ENCODE measurements at places on chromosomes 1 and 21. TPM values are rescaled to one million over a fixed set of nuclear protein-coding genes. Genes with fewer than 3 reads are reported as not detected.

GRCh38 chr1:31745096-31745945 lies 18.8 kb downstream of the ADGRB2 start:
- peak; percentile 77 for DNase-seq

DNA sequence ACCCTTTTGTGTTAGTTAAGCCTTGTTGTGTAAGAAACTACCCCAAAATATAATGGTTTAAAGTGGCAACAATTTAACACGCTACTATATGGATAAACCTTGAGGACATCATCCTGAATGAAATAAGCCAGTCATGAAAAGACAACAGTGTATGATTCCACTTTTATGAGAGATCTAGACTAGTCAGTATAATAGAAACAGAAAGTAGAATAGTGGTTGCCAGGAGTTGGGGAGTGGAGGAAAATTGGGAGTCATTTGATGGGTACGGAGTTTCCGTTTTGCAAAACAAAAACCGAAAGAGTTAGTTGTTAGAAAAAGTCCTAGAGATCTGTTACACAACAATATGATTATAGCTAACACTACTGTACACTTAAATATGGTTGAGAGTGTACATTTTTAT lies 16.0 kb upstream of the CHIA start:
- DNase-seq: no peak

PTGFR gene
- 4.2 TPM for total RNA-seq

CSF3R gene
- total RNA-seq: 10.0 TPM

TSACC gene
- not detected for total RNA-seq

DNA sequence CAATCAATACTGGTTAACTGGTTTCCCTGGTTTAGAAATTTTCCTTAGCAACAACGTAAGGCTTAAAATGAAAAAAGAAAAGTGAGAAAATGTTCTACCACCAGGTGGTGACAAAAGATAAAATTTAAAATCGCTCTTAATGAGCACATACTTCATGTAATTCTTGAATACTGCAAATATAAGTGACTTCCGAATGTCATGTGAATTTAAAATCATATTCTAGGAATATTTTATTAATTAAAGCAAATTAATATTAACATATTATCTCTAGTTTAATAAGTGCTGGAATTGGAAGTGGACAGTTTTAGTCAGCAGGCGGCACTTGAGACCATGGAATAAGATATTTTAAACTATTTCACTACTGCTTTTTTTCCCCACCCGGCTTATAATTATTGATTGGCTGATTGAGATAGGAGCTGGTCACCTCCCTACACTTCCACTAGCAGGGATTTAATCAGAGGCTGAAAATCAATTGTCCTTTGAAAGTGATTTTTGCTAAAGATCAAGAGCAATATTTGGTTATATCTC lies 5.0 kb upstream of the ADAMTS1 start:
- DNase-seq: no peak

MMP23B gene
- 9.5 TPM for total RNA-seq

ETNK2 gene
- 5.3 TPM for total RNA-seq

DNA sequence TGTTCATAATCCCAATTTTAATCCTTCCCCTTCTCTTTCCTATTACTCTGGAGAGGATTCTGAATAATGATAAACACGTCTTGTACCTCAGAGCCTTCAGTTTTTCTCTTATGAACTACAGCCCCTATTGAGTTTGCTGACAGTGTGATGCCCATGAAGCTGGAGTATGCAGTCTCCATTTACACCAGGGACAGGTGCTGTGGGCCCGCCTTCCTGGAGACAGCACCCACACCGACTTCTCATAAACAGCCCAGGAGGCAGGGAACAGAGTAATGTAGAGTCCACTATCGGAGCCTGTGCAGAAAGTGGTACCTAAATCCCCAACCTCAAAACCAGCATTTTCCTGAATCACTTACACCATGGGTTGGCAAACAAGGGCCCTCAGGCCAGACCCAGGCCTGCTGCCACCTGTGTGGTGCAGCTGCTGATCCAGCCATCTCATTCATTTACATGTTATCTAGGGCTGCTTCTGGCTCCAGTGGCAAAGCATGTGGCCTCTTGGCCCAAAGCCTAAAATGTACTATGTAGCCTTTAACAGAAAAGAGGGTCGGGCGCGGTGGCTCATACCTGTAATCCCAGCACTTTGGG lies 95.1 kb upstream of the KRTAP19-8 start:
- DNase-seq: no peak

DNA sequence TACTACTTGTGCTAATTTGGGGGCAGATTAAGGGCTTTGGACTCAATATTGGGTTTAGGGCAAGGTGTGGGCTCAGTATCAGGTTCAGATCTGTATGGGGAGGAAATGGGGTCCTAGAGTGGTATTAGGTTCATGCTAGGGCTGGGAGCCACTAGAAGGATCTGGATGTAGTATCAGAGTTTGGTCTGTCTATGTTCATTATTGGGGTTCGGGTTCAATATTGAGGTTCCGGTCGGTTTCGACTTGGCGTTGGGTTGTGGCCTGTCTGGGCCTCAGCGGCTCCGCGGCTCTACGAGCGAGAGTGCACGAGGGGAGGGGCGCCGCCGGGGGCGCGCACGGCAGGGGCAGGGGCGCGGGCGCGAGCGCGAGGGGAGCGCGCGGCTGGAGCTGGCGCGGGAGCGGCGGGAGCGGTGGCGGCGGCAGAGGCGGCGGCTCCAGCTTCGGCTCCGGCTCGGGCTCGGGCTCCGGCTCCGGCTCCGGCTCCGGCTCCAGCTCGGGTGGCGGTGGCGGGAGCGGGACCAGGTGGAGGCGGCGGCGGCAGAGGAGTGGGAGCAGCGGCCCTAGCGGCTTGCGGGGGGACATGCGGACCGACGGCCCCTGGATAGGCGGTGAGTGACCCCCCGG lies at the start of gene PTPRF:
Gene PTPRF (plus strand): TSS at position 401 of the 624 bp plus-strand sequence. CDS start 14,193 bp downstream, outside the sequence.
- peak; percentile 74 for DNase-seq

DNA sequence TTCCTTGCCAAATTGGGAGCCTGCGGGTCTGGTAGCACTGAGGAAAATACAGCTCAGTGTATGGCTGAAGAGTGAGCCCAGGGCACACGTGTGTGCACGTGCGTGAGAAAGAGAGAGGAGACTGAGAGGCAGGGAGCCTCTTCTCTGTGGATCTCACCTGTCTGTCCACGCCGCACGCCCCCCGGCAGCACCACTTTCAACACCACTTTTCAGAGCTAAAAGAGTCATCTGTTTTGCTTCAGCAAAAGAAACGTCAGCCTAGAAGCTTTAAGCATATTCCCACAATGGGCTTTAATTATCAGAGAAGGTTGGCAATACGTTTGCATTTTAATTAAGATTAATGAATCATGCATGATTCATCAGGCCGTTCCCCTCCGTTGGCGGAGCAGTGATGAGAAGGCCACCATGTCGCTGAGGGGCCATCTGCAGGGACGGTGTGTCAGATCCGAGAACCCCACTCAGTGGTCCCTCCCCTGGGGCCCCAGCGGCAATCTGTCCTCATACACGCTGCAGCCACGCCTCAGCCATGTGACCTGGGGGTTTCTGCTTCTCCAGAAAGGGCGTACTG lies 56.8 kb downstream of the SIK1 start:
- no peak for DNase-seq

DNA sequence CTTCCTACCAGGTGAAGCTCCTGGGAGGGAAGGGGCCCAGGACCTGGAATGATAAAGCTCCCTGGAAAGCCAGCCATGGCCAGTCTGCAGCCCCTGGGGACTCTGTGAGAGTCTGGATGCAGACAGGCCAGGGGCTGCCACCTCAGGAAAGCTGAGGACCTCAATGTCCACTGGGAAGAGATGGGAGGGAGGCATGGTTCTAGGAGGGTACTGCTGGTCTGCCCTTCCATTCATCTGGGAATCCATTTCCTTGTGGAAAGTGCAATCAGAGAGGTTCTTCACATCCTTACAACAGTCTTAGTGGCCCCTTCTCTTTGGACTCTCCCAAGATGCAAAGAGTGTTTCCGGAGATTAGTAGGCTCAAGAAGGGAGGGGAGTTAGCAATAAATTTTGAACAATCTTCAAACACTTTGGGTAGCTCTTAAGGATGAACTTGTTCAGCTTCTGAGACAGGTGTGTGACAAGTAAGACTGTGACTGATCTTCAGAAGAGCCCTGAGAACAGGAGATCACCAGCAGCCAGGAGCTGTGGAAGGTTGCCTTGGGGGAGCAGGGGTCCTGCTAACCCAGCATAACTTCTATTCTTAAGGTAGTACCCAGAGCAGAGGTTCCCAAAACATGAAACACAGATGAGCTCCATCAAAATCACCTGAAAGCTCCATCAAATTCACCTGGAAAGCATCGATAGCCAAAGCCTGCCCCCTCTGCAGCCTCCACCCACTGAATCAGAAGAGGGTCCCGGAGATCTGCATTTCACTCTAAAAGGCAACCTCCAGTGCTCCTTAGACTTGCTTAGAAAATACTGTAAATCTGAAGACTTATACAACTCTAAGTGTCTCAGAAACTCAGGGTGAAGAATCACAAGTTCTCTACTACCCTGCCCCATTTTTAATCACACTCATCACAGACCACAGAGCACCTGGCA lies 616 bp upstream of the LAX1 start:
- no peak for DNase-seq

ZBED6 gene
- 23.6 TPM for total RNA-seq

- no peak for DNase-seq
These were observed 114.4 kb upstream of the ZP4 start for GRCh38 chr1:238005116-238005515.

- no peak for DNase-seq
These were observed 67.1 kb downstream of the ADARB1 start for GRCh38 chr21:45141507-45141906.

PLA2G2F gene
- not detected for total RNA-seq

DNA sequence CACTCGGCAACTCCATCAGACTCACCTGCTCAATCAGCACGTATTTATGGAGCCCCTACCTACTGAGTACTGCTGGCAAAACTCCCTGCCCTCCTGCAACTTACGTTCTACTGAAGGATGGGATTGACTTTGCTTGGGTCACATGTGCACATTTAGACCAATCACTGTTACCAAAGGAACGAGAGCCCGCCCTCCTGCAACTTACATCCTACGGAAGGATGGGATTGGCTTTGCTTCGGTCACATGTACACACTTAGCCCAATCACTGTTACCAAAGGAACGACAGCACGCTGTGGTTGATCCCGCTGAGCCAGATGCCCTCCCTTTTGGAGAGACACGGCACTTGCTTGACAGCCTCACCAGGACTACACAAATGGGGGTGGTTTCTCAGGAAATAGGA lies 46.0 kb downstream of the UBIAD1 start:
- no peak for DNase-seq

- peak; percentile 33 for DNase-seq
These were observed 253.4 kb downstream of the RHOU start for GRCh38 chr1:228988664-228989063.

- DNase-seq: no peak
These were observed 2.5 kb downstream of the KRTAP10-4 start for GRCh38 chr21:44576025-44576420.

- no peak for DNase-seq
These were observed 64.4 kb downstream of the KCTD3 start for GRCh38 chr1:215631489-215631888.

GRCh38 chr1:115679141-115679611 lies 37.4 kb downstream of the VANGL1 start:
- peak; percentile 48 for DNase-seq
